ENCODE measurements at places on chromosomes 11 and 22.

DNA sequence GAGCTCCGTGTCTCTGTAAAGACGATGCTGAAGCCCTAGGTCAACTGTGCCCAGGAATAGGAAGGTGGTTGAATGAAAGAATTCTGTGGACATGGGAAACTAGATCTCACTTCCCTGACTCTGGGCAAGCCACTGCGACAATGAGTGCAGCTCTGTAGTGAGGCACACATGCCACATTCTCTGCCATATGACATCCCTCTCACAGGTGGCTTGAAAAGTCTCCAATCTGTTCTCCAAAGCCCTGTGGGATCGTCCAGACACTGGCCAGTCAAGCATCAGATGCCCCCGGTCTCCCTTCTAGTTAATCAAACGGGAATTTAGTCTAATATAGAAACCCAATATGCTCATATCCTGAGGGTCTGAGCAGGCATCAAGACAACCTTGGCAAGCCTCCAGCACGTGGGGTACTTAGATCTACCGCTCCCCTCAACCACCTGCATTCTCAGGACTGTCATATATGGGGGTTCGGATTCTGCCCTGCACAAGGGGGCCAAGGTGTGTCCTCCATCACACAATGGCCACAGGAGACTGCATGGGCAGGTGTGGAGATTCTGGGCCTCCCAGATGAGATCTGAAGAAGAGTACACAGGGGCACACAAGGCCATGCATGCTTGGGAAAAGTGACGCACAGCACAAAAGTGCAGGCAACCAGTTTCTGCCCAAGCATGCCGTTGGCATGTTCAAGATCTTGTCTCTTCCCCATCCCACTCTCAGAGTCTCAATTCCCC, 11.9 kb downstream of the DKK3 start:
- no peak for DNase-seq

- no peak for DNase-seq
Measured at GRCh38 chr22:31742115-31742514, 7.8 kb downstream of the PRR14L start.

- DNase-seq = no peak
Measured at GRCh38 chr11:128480665-128481064, 106.7 kb downstream of the ETS1 start.

DNA sequence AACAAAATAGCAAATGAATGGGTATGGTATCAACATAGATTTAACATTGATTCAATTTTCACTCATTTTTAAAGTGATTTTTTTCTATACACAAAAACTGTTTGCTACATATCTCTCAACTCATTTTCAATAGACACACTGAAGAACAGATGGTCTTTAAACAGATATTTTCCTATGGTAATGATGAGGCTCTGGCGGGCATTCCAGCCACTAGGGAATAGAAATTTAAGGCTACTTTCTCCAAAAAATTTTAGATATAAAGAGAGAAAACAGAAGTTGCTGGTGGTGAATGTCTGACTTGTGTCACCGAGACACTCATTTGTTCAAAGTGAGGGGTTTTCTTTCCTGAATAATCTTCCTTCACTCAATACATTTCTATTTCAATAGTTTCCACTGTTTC, 693.0 kb downstream of the ETS1 start:
- no peak for DNase-seq

DNA sequence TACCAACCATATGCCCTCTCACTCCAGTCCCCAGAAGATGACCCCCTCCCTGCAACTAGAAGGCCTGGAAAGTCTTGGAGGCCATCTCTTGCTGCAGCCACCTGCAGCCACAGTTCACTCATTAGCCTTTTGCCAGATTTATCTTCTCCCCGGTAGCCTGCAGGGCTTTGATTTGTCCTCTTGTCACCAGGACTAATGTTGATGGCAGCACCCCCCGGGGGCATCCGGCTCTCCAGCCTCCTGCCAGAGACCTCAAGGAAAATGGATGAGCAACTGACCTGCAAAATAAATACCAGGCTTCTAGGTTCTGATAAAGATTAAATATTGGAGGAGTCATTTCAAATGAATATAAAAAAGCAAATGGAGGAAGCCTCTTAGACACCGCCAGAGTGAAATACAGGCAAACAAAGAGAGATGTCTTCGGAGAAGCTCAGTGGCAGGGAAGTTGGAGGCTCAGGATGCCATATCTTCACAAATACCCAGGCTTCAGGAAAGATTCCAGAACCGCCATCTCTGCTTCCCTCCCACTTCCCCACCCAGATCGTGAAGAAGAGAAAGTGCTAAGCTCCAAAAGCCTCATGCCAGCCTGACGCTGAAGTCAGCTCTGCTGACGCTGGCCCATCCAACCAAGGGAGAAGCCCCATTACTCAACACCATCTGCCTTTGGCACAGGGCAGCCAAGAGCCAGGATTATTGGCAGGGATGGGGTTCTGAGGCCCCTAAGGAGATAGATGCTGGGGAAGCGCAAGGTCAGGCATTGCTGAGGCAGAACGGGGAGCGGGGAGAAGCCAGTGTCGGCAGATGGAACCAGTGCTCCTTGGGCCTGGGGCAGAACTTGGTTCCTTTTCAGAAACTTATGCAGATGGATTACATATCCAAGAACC, 362.7 kb downstream of the CADM1 start:
- no peak for DNase-seq

- DNase-seq = no peak
Measured at GRCh38 chr11:24819006-24819405, 322.2 kb downstream of the LUZP2 start.
